ENCODE measurements at places on chromosomes 4 and X. TPM values are rescaled to one million over a fixed set of nuclear protein-coding genes. Genes with fewer than 3 reads are reported as not detected.

GRCh38 chr4:48085821-48086589 lies 48.0 kb downstream of the TXK start:
- DNase-seq: no peak

DNA sequence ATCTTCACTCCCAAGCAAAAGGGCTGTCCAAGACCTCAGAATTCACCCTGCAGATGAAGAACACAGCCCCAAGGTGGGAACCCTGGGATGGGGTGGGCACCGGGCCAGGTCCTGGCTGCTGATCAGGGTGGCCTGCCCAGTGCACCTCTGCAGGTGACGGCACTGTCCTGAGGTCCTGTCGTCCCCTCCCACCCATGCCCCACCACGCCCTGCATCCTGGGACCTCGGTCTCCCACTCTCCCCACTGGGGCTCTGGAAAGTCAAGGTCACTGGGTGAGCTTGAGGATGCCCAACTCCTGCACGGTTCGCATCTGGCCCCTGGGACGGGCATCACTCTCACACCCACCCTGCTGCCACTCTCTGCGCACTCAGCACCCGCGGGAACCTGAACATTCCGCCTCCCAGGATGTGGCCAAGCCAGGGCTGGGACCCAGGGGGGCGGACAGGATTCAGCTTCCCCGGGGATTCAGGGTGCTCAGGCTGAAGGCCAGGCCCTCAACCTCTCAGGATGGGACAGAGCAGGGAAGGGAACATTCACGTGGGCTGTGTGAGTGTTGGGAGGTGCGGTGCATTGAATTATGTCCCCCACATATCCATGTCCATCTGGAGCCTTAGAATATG lies 115.9 kb downstream of the CPZ start:
- DNase-seq: peak; percentile 64

- DNase-seq: no peak
These were observed 76.3 kb downstream of the TMEM156 start for GRCh38 chr4:38955957-38956356.

The IL21 gene
- total RNA-seq: not detected
